ENCODE measurements at places on chromosomes 16 and 17.
A peak's percentile ranks its signal among the peaks of the same experiment; 100 is the strongest.

- no peak for DNase-seq
Observed at GRCh38 chr16:56763291-56763916, 33.5 kb downstream of the NUP93 start.

DNA sequence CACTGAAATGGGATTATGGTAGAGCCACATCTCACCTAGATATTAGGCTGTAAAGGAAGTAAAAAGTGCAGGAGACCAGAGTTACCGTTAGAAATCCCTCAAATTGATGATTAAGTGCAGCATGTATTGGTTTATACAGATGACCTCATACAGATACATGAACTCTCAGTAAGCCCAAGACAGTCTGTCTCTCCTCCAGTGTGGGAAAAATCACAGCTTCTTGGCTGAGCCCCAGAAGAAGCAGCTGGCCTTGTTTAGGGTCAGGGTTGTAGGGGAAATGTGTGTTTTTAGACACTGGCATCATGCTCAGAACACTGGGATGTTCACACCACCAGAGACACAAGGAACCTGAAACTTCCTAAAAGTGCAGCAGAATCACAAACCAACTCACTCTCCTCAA is 135.9 kb downstream of the KATNIP start:
- DNase-seq = no peak

GRCh38 chr16:12184419-12184917 is 207.9 kb downstream of the SNX29 start:
- no peak for DNase-seq

DNA sequence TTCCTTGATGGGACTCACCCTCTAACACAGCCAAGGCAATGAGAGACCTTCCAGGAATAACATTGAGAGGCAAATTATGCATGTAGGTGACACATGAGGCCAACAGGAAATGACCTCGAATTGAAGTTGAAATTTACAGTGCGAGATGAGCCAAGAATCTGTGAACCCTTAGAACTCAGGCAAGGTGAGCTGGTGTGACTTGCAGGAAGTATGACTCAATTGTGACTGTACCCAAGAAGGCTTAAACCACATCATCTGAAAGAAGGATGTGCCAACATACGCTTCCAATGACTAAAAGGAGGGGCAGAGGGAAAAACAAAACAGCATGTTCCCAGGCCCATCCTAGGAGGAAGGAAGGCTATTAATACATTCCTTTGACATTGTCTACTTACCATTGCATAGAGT is 44.8 kb downstream of the PITPNC1 start:
- DNase-seq = peak; percentile 66

GRCh38 chr17:57940231-57940630 is 15.0 kb downstream of the CUEDC1 start:
- no peak for DNase-seq

GRCh38 chr16:51181503-51181811 is 30.4 kb upstream of the SALL1 start:
- DNase-seq = no peak

DNA sequence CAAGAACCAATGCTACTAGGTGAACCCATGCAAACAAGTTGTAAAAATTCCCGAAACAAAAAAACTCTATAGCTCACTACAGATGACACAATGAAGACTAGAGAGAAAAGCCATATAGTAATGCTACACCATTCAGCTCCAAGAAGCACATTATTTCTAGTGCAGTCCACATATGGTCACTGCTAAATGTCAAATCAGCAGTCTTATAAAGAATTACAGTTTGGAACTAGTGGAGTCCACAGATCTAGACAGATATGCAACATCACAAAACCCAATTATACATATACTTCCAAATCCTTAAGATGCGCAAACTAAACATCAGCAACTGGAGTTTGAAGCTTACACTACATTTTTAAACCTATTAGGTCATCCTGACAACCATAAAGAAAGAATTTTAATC is 33.5 kb downstream of the GPATCH8 start:
- no peak for DNase-seq

DNA sequence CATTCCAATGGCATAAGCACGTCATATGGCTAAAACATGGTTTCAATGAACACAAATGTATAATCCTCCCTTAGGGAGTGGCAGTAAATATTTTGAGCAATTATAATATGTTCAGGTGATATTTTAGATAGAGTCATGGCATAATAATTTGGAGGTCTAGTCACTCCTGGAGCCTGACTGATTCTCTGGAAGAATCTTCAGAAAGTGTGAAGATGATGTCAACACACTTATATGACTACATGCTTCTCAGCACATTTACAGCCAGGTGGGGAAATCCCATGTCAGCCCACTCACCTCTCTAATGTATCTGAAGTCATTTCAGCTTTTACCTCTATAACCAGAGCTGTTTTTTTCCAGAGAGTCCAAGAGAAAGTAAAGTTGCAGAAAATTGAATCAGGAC is 474.8 kb downstream of the SHISA9 start:
- DNase-seq = no peak

DNA sequence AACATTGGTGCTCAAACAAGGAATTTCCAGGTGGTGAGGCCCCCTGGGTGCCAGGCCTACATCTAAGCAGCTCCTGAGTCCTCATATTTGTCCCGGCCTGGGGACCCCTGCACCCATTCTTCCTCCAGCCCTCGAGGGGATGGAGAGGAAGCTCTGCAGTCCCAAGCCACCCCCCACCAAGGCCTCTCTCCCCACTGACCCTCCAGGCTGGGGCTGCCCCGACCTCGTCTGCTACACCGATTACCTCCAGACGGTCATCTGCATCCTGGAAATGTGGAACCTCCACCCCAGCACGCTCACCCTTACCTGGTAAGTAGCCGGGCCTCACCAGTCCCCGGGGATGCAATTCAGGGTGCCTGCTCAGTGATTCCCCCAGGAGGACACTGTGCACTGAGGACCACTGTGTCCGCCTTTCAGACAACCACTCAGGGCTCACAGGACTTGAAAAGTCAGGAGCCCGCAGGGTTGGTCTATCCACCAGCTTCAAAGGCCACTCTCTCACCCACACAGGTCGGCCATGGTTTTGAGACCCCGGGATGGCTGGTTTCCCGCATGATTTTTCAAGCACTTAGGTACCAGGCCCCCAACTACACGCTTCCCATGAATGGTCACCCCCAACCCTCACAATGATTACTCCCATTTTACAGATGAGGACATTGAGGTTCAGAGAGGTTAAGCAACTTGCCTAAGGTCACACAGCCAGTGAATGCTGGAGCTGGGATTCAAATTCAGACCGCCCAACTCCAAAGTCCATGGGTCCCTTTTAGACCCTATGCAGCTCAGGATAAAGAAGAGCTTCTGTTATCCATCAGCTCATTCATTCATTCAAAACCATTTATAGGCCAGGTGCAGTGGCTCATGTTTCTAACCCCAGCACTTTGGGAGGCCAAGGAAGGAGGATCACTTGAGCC is 32.4 kb downstream of the IL21R start:
- no peak for DNase-seq

GRCh38 chr17:77853191-77853977 is 105.1 kb upstream of the TNRC6C start:
- no peak for DNase-seq

DNA sequence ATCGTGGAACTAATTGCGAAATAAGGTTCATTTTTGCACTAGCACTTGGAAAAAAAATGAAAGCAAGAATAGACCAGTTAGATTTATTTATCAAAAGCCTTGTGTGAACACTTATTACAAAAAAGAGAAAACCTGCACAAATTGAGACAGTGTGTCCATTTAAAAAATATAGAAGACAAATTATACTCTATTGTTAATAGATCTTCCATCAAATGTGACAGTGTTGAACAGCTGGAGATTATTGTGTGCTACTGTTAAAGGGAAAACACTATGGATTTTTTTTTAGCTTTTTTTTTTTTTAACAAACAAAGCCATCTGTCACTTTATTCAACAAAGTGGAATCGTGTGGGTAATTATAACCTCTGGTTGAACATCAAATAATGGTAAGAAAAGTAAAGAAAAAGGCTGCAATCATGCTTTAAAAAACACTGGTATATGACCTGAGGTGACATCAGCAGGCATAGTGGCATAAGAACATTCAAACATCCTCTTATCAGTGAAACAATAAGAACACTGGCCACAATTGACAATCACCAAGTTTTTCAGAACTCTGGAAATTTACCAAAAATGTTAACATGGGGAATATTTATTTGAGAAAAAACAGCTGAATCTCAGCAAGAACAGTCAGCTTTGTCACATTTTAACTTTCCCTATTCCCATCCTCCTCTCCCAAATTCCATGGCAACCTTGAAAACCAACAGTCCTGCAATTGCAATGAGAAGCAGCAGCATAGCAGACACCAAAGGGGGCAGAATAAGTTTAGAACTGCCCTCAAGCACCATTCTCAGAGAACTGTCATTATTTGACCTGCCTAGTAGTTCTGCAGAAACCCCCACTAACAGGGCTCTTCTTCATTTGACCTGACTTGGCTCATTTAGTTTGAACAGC is 442.3 kb upstream of the MON1B start:
- DNase-seq = no peak

- no peak for DNase-seq
Observed at GRCh38 chr17:43616852-43617251, 44.9 kb downstream of the MEOX1 start.

DNA sequence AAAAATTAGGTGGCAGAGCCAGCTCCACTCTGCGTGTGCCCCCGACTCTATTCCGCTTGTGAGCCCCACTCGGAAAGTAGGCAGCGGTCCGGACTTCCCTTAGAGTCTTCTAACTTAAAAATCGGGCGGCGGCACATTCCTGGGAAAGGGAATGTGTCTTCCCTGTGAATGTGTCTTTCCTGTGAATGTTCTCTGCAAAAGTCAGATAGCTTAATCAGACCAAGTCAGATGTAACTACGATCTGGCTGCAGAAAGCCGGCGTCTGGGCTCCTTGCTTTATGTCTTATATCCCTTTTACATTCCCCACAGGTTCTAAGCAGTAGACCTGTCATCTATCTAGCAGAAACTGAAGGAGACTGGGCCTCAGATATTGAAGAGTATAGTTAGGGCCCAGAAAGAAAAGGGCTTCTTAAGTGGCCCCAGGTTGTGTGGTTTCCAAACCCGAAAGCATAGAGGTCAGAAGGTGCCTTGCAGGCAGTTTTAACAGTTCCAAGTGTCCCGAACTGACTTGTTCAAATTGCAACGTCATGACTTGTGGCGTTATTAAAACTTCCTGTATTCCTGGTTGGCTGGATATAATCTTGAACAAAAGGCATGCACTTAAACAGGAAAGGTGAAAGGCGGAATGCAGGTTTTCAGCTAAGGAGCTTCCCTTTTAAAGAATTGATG is 601 bp downstream of the PHKB start:
- DNase-seq = peak; percentile 41

- DNase-seq = peak; percentile 84
Observed at GRCh38 chr17:45170931-45171337, 9.3 kb downstream of the HEXIM2 start.

- DNase-seq = no peak
Observed at GRCh38 chr17:50112694-50113093, 17.3 kb downstream of the SAMD14 start.

DNA sequence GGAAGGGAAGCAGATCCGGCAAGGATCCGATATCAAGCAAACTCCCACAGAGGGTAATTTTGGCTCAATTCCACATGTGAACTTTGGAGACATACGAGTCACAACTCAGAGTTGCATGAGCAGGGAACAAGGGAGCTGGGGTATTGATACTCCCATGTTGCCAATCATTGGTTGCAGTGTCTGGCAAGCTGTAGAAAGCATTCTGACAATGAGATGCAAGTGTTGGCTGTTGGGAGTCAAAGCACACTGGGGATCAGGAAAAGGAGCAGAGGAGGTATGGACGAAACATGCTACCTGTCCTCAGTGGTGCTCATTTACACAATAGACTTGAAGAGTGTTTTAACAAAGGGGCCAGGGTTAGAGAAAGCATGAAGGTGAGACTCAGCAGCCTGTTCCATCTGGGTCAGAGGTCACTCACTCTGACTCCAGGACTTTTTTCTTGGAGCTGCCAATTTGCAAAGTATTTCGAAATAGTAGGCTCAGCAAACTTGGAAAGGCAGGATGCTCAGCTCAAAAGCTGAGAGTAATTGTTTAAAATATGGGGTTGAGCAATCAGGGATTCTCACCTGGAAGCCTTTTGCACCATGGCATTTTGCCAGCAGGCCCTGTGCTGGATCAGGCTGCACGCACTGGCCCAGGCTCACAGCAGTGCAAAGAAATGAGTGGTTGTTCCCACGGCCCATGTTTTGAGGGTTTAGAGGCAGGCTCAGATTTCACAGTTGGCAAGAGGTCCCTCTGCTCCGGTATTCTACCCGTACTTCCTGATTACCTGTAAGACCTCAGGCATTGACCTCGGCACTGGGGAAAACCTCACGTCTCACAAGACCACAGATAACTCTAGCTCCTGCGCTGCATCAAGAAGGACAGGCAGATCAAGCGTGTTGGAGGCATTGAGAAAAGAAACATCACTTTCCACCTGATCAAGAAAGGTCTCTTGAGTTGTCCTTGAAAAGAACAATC is 17.6 kb upstream of the NKD1 start:
- DNase-seq = peak; percentile 21

Measured in Calu3 (cell line).